NAMALWA (cell line): ENCODE measurements at places on chromosomes 5 and 9.
A peak's percentile ranks its signal among the peaks of the same experiment; 100 is the strongest.

DNA sequence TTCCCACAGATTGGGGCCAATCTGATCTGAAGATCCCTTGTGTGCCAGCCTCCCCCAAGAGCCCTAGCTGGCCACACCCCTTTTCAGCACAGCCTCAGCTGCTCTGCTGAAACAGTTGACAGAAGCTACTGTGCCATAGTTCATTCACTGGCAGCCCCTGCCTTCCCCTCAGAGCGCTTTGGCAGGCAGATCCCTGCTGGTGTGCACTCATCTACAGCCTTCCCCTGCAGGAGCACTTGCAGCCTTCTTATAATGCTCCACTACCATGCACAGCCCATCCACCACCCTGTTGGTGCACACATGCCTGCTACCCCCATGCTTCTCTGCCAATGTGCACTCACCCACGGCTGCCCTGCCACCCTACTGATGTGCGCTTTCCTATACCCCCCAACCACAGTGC lies 471.3 kb downstream of the MTRR start:
- no peak for DNase-seq

DNA sequence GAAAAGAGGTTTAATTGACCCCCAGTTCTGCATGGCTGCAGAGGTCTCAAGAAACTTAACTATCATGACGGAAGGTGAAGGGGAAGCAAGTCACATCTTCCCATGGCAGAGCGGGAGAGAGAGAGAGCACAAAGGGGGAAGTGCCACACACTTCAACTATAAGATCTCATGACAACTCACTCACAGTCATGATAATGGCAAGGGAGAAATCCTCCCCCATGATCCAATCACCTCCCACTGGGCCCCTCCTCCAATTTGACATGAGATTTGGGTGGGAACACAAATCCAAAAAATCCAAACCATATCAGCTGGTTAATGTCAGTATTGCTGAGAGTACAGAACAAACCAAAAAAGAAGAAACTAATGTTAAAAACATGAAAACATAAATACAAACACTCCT lies 120.2 kb downstream of the STARD4 start:
- DNase-seq, result no peak

GRCh38 chr5:88144219-88145001 lies 124.2 kb downstream of the TMEM161B start:
- no peak for DNase-seq

DNA sequence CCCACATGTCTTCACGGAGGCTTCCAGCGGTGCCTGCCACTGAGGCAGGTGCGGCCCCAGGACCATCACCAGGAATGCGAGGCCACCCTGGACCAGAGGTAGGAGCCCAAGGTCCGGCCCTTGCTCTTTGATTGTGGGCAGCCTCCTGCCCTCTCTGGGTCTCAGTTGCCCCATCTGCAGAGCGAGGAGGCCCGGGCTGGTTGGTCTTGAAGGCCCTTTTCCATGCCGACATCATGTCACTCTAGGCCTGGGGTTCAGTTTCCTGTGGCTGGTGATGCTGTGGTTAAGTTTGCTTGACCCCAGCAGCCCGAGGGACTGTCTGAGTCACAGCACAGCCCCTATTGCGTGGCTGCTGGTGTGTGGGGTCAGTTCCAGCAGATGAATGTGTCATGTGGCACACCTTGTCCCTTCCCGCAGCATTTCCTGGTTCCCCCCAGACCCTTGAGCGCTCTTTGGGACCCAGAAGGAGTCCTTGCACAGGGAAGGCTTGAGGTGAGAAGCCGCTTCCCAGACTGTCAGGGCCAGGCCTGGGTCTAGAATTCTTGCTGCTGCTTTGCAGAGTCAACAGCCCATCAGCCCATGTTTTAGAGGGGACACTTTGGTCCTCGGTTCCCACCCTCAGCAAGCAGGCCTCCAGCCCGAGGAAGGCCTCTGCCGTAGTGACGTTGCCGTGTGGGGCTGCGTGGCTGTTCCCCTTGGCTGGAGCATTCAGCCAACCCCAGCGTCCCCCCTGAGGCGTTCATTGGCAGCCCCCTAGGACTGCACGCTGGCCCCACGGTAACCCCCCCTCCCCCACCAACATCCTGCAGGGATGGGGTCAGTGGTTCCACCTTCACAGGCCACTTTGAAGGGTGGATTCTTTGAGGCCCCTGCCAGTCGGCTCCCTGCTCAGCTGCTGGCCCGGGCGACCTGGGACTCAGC lies 31.0 kb upstream of the HMCN2 start:
- no peak for DNase-seq

GRCh38 chr9:129495620-129496472 lies 125.1 kb downstream of the C9orf50 start:
- DNase-seq, result peak; percentile 29

- DNase-seq, result no peak
These were observed 349.4 kb downstream of the SH3GL2 start for GRCh38 chr9:17928228-17928627.

DNA sequence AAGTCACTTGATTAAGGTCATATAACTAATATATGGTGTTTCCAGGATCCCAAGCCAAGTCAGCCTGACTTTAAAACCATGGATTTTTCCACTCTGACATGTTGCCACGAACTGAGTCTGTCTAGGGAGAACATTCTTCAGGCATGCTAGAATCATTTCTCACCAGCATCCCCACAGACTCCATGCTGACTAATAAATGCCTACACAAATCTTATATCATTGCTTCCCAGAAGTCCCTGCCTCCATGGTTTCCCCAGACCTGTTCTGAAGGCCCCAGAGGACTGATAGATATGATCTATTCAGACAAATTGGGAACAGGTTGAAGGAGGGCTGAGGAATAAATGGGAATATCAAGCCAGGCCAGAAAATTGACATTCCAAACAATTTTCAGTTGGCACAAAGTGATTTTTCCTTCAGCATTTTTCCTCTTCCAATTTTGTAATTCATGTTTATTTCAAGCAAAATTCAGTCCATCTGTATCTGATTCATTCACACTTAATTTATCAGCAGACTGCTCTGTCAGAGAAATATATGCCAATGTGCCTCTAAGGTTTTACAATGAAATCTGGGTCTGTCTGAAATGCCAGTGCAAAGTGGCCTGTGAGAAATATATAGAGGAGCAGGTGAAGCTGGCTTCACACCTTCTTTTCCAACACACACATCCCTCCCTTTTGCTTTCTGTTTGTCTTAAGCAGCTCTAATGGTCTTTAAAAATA lies 413.6 kb upstream of the TNC start:
- no peak for DNase-seq

- DNase-seq, result peak; percentile 79
These were observed at the start of gene DOCK8 for GRCh38 chr9:214648-215493. TSS of gene DOCK8 (plus strand) at chr9:214865. CDS start at chr9:214977, 112 bp downstream.

- DNase-seq, result no peak
These were observed 45.7 kb downstream of the PLAC8L1 start for GRCh38 chr5:146059460-146060220.

GRCh38 chr9:6237267-6237666 lies 21.7 kb downstream of the IL33 start:
- DNase-seq, result no peak

- no peak for DNase-seq
These were observed 243.7 kb downstream of the HSPA4 start for GRCh38 chr5:133295520-133295919.

- peak; percentile 34 for DNase-seq
These were observed 2.5 kb downstream of the RNF145 start for GRCh38 chr5:159206818-159207217.

- no peak for DNase-seq
These were observed 13.5 kb downstream of the PCAT7 start for GRCh38 chr9:94568250-94568889.

- no peak for DNase-seq
These were observed 73.8 kb upstream of the IL12B start for GRCh38 chr5:159403906-159404681.

DNA sequence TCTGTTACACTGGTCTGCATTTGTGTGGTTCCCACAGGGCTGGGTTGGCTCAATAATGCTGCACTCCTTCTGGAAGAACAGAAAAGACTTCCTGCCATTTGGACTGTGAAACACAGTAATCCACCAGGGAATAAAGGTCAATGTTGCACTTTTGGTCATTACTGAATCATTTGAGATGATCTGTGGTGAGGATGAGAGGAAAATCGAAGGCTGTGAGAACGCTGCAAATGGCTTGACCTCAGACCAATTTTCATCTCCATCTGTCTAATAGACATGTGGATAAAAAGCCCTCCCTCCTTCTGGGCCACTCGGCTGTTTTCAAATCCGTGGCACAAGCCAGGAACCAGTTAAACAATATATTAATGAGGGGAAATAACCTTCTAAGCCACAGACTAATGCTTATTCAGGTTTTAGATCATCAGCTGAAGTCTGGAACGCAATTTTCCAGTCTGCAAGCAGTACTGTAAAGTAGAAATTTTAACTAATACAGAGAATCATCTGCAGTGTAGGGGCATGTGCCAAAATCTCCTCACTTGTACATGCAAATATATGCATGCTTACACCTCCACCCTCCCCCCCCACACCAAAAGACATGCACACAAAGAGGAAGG lies 20.2 kb downstream of the TLE1 start:
- no peak for DNase-seq

- DNase-seq, result peak; percentile 4
These were observed 113.8 kb downstream of the ZNF462 start for GRCh38 chr9:106976772-106977171.

- no peak for DNase-seq
These were observed at the start of gene SMIM23 for GRCh38 chr5:171785517-171785916. TSS of gene SMIM23 (plus strand) at chr5:171785817. CDS start at chr5:171785872, 55 bp downstream.

GRCh38 chr5:134394932-134395331 lies 16.7 kb downstream of the CDKN2AIPNL start:
- DNase-seq, result no peak

DNA sequence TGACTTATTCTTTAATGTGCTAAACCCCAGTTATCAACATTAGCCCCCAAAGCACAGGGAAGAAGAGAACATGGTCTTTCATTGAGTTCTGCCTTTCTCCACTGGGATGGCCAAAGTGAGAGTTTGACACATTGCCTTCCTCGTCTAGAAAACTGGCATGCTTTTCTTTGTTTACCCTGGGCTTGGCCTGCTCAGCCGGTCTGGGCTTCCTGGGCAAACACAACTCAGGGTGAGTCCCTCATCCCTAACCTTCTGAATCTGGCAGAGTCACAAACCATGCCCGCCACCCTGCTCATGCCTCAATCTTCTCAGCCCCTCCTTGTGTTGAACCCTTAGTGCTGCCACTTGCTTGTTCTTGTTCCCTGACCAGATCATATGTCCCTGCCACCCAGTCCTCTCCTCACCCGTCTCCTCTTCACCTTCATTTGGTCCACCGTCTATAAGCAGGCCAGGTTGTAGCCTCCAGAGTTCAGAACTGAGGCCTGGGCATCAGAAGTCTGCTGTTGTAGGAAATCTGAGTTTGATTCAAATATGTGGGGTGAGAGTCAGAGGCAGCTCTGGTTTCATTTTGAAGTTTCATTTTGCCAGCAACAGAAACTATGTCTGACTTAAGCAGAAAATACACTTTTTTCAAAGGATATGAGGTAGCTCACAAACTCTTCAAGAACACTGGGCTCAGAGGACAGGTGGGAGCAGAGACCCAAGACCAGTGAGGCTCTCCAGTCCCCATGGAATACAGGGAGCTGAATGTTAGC lies 217.6 kb downstream of the NDUFS4 start:
- no peak for DNase-seq

GRCh38 chr9:115944166-115944948 lies 209.2 kb upstream of the PAPPA start:
- DNase-seq, result no peak

GRCh38 chr5:142122121-142122520 lies 13.5 kb downstream of the NDFIP1 start:
- DNase-seq, result no peak

DNA sequence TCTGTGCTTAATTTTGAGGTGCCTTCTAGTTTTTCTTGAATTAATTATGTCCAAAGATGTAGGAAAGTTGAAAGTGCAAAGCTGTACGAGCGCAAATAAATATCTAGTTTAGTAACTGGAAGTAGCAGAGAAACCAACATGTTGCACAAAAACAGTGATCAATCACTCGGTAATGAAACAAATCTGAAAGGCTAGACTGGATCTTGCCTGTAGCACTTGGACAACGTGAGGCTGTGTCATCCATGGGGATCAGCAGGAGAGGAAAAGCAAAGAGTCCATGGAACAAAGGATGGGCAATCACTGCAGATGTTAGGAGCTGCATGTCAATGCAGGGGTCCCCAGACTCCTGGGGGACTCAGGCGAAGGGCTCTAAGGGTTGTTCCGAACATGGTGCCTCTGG lies 424.2 kb downstream of the IRX1 start:
- DNase-seq, result no peak

DNA sequence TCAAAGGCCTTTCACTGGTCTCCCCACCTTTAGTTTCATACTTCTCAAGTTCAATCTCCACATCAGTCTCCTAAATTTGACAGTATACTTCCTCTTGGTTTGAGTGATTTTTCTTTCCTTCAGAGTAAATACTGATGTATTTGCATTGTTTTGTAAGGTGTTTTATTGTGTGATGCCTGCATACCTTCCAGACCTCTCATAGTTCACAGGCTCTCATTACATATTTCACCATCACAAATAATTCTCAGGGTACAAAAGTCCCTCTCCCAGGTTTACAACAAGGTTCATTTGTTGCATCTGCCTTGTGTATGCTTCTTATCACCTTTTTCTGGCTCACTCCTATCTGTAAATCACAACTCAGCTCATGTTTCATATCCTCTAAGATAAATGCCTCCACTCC lies 22.2 kb upstream of the TUSC1 start:
- DNase-seq, result no peak

- no peak for DNase-seq
These were observed 56.8 kb downstream of the FAT2 start for GRCh38 chr5:151534350-151534749.

GRCh38 chr5:175027390-175027789 lies 303.0 kb downstream of the MSX2 start:
- no peak for DNase-seq

DNA sequence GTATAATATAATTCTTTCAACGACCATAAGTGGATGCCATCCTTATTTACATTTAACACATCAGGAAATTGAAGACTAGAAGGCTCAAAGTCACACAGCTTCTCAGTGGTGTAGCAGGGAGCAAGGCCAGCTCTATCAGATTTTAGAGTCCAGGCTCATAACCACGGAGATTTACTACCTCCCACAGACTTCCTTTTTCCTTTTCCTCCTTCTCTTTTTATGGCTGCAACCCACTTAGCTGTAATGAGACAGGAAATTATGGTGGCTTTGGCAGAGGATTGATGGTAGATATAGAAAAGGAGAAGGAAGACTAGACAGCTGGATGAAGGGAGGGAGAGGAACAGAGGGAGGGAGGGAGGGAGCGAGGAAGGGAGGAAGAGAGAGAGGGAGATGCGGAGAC lies 47.4 kb downstream of the SPEF2 start:
- no peak for DNase-seq

DNA sequence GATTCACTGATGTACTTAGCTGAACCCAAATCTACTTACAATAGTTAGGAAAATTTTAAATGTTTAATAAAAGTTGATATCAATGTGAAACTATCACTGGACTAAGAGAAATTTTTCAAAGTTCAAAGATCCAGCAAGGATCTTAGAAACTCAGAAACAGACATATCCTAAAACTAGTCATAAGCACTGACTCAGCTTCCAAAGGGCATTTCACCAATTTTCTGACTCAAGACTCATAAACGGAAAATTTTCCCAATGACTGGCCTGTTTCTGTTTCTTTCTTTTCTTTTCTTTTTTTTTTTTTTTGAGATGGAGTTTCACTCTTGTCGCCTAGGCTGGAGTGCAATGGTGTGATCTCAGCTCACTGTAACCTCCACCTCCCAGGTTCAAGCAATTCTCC lies 66.6 kb downstream of the CDC14B start:
- DNase-seq, result no peak
